ENCODE measurements at places on chromosomes 7 and 10. TPM values are rescaled to one million over a fixed set of nuclear protein-coding genes. Genes with fewer than 3 reads are reported as not detected.

CAV1 gene
- 1,327 TPM for polyA plus RNA-seq

THSD7A gene
- polyA plus RNA-seq = 0.02 TPM

ADRA2A gene
- polyA plus RNA-seq = 0.06 TPM

TNPO3 gene
- 39.1 TPM for polyA plus RNA-seq

UPK3B gene
- polyA plus RNA-seq = not detected

NPC1L1 gene
- 0.09 TPM for polyA plus RNA-seq

GPR146 gene
- polyA plus RNA-seq = 2.2 TPM

BLNK gene
- polyA plus RNA-seq = not detected

PLAC9 gene
- polyA plus RNA-seq = 40.4 TPM

PRPS1L1 gene
- not detected for polyA plus RNA-seq

TMEM229A gene
- polyA plus RNA-seq = not detected

CYP2C9 gene
- polyA plus RNA-seq = not detected

PPP1R3C gene
- 67.8 TPM for polyA plus RNA-seq

NYAP1 gene
- polyA plus RNA-seq = 0.09 TPM

RAPGEF5 gene
- 0.12 TPM for polyA plus RNA-seq

CDK14 gene
- polyA plus RNA-seq = 23.6 TPM

SLC13A1 gene
- polyA plus RNA-seq = not detected

CAMK2G gene
- polyA plus RNA-seq = 26.6 TPM

RSU1 gene
- 252 TPM for polyA plus RNA-seq

SHH gene
- polyA plus RNA-seq = not detected

PTPRE gene
- polyA plus RNA-seq = 0.75 TPM

POLR2J2 gene
- polyA plus RNA-seq = 1.1 TPM

PRKG1 gene
- 20.9 TPM for polyA plus RNA-seq

OR6V1 gene
- not detected for polyA plus RNA-seq

SRRM3 gene
- 1.2 TPM for polyA plus RNA-seq

Measured in fibroblast of lung (primary cell).